ENCODE measurements at places on chromosomes 16 and 17.

DNA sequence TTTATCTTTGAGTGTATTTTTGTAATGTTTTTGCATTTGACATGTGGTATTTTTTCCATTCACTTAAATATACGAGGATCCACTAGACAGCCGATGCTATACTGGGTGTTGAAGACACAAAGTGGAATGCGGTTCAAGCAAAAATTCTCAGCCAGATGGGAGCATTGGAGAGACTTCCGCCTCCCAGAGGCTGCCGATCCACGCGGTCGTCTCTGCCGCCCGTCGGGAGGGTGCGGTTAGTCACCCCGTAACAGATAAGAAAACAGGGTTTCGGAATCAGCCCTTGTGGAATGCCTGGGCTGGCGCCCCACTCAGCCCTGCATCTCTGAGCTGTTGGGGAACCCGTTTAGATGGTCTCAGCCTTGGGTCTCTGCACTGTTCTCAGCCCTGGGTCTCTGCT is 7.3 kb downstream of the GSE1 start:
- DNase-seq, result no peak

- no peak for DNase-seq
Observed at GRCh38 chr16:11224894-11225676, 30.9 kb downstream of the SOCS1 start.

DNA sequence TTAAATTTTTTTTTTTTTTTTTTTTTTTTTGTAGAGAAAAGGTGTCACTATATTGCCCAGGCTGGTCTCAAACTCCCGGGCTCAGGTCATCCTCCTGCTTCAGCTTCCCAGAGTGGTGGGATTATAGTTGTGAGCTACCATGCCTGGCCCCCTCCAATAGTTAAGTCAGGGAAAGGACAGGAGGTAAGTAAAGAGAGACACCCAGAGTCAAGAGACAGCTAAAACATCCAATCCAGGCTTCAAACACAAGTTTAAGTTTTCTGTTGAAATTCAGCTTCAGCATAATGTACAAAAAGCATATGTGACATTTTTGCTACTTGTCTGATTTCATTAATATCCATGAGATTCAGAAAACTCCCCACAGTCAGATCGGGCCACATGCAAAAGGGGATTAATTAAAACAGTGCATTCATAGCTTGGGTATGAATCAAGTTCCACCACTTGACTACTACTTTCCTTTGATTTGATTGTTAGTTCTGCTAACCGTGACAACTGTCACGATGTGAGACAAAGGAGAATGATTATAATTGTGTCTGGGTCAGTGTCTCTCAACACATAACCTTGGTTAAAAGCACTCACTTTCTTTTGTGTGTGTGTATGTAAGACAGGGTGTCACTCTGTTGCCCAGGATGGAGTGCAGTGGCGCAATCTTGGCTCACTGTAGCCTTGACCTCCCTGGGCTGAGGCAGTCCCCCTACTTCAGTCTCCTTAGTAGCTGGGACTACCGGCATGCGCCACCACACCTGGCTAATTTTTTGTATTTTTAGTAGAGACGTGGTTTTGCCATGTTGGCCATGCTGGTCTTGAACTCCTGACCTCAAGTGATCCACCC is 184.9 kb downstream of the PARN start:
- DNase-seq, result no peak

DNA sequence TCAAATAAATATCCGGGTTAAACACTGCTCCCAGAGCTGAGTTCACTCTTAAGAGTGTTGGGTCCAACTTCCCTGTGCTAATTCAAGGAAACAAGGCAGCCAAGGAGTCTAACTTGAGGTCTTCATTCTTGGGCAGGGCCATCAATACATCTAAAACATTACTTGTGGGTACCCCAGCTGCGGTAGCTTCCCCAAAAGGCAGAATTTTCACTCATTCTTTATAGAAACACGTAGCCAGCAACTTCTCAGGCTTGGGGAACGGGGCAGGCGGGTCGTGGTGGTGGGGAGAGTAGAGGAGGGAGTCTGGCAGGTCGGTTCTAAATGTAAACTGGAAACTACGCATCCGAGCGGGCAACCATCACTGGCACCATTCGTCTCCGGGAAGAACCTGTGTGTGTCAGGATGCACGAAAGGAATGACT is 666 bp upstream of the METTL9 start:
- DNase-seq, result peak; percentile 24

GRCh38 chr17:69057280-69057679 is 3.4 kb downstream of the ABCA9 start:
- DNase-seq, result no peak

- DNase-seq, result no peak
Observed at GRCh38 chr17:8124350-8125153, 646 bp upstream of the HES7 start.

GRCh38 chr16:65392806-65393565 is 271.1 kb upstream of the CDH11 start:
- DNase-seq, result peak; percentile 84

GRCh38 chr16:11907160-11907970 is 8.4 kb downstream of the GSPT1 start:
- DNase-seq, result no peak

- DNase-seq, result no peak
Observed at GRCh38 chr17:5097101-5097834, 14.4 kb downstream of the ZNF232 start.

DNA sequence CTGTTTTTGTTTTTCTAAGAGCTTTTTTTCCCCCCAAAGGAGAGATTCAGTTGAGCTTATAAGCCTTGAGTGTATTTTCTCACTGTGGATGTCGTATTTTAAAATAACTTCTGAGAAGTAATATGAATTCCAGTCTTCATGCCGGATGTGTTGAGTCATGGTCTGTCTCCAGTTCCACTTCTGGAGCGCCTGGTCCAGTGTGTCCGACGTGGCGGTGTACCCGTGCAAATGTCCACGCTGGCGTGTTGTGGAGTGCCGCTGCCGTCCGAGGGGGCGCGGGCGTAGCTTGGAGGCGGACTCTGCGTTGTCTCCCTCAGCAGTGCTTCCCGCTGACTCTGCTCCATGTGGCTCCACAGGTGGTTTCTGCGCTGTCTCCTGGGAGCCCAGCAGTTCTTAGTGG is 60.9 kb upstream of the ZNF750 start:
- DNase-seq, result peak; percentile 60

DNA sequence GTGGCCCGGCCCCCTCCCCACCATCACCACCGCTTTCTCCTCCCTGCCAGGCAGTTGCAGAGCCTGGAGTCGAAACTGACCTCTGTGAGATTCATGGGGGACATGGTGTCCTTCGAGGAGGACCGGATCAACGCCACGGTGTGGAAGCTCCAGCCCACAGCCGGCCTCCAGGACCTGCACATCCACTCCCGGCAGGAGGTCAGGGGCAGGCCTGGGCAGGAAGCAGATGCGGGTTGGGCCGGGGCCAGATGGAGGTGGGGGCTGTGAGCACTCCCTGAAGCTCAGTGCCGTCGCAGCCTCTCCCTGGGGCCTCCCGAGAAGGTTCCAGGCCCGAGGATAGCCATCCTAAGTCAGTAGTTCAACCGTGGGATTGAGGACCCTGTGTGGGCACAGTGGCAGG is 14.2 kb upstream of the ADGRG3 start:
- peak; percentile 30 for DNase-seq

- DNase-seq, result peak; percentile 78
Observed at GRCh38 chr17:36611345-36612072, 10.1 kb downstream of the MRM1 start.

DNA sequence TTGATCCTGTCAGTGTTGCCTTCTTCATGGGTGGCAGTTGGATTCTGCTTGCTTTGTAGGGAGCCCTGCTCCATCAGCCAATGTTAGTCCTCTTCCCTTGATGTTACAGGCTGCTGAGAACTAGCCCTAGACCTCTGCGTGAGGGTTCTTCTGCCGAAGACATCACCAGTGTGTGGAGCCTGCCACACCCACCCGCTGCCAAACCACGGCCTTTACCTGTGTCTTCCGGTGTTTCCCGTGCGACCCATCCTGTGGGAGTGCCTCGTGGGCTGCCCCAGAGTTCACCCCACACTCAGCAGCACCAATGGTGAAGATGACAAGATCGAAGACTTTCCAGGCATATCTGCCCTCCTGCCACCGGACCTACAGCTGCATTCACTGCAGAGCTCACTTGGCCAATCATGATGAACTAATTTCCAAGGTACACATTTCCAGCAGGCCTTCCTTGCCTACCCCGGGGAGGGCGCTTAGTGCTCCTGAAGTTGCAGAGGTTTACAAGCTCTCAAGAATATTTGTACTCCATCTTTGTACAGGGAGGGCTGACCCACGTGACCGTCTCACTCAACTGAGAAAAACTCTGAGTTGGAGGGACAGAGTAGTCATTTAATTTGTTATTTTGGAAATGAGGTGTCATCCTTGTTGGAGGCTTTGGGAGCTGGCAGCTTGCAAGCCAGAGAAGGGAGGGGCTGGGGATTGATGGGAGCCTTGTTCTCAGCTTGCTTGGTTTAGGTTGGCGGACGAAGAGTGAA is 21.8 kb downstream of the YPEL2 start:
- no peak for DNase-seq

DNA sequence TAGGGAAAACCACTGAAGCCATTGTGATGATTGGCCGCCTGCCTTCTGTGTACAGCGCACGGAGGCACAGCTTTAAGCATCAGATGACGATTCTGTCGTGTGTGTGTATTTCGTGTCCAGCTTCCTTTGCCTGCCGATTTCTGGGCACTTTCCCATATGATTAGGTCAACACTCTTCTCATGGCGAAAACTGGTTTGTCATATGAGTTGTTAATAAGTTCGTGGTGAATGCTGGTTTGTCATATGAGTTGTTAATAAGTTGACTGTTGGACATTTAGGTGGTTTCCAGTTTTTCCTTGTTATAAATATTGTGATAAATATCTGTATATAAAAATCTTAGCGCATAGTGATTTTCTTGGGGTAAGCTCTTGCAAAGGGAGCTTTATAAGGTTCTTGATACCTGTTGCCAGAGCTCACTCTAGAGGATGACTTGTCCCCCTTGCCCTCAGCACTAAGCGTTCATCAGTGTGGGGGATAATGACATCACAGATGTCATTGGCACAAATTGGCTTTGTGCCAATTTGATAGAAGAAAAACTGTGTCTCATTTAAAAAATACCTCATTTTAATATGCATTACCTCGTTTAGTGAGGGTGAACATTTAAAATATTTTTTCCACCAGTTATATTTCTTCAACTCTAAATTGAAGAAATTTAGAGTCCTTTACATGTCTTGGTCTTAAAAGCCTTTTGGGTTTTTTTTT is 40.0 kb downstream of the PGS1 start:
- DNase-seq, result no peak

- peak; percentile 24 for DNase-seq
Observed at GRCh38 chr17:48617471-48618255, 2.6 kb upstream of the HOXB8 start.

DNA sequence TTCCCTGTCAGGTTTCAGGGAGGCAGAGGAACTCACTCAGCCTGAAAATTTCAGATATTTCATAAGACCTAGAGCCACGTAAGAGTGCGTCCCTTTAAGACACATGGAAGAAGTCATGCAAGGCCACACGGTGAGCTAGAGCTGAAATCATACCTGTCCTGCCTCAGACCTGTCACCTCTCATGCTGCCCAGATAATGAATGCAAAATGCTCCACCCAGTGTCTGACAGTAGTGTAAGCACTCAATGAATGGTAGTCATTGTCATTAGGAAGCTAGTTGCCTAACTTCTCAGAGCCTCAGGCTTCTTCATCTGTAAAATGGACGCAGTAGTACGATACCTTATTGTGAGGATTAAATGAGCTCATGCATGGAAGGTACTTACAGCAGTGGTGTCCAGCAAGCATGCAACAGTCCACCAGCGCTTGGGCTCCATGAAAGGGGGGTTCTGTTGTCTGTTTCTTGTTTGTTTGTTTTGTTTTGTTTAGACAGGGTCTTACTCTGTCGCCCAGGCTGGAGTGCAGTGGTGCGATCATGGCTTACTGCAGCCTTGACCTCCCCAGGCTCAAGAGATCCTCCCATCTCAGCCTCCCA is 60.7 kb downstream of the WSB1 start:
- DNase-seq, result no peak

GRCh38 chr16:75402821-75403475 is 30.4 kb downstream of the CFDP1 start:
- DNase-seq, result peak; percentile 70

DNA sequence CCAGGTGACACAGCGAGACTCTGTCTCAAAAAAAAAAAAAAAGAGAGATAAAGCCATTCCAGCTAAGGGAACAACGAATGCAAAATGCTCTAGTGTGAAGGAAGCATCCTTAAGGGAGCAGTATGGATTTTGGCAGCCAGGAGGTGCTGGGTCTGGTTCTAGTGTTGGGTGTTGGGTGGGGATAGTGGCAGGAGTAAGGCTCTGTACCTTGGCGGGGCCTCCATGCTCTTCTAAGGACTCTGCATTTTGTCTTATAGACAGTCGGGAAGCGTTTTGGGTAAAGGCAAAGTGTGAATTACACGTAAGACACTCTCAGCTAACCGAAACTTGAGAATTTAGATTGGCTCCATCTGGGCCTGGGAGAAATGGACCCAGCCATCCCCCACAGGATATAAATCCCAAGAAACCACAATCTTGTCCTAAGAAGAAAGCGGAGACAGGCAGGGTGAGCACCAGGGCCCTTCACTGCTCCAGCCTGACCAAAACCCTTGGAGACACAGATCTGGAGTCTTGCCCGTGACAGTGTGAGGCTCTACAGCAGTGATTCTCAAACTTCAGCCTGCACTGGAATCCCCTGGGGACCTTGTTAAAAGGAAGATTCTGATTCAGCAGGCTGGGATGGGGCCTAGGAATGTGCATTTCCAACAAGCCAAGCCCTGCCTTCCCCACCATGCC is 33.1 kb upstream of the PHB1 start:
- DNase-seq, result no peak

GRCh38 chr17:17416400-17417360 is 60.1 kb upstream of the MED9 start:
- peak; percentile 76 for DNase-seq

GRCh38 chr17:17320188-17320910 is 17.2 kb downstream of the NT5M start:
- no peak for DNase-seq

DNA sequence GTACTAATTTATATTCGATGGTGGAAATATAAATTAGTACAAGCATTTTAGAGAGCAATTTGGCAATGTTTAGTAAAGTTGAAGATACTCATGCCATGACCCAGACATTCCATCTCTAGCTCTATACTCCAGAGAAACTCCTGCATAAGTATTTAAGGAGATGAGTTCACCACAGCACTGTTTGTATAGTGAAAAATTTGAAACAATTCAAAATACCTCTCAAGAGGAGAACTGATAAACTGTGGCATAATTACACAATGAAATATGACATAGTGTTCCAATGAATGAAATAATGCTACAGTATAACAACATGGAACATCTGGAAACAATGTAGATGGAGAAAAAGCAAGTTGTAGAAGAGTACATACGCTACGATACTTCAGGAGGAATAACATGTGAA is 48.6 kb upstream of the IRX3 start:
- no peak for DNase-seq

Data from astrocyte of the spinal cord (primary cell).